Natural killer cell (primary cell): ENCODE measurements at places on chromosomes 6 and 20.

GRCh38 chr6:153140299-153140698, 9.2 kb upstream of the RGS17 start:
- no peak for DNase-seq

DNA sequence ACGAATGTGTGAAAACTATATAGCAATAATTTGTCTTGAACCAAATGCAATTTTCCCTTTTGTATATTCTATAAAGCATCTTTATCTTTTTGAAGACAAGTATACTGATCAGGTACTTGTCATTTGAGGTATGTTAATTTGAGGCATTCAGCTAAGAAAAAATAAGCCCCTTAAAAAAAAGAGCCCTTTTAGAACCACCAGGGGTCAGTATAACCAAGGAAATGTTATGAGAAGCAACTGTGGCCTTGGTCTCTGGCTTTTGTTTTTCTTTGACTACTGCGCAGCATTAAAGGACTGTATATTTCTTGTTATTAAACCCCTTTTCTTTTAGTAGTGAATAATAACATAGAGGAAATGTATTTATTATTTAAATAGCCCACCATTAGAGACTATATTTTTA, 43.1 kb downstream of the CD109 start:
- DNase-seq = no peak

- DNase-seq = no peak
Observed at GRCh38 chr20:25511183-25511582, 74.1 kb downstream of the NINL start.

GRCh38 chr6:52499681-52500236, 77.1 kb downstream of the TRAM2 start:
- DNase-seq = no peak

GRCh38 chr6:22756365-22756764, 187.0 kb downstream of the HDGFL1 start:
- no peak for DNase-seq

- no peak for DNase-seq
Observed at GRCh38 chr6:167648501-167649278, 178.0 kb upstream of the AFDN start.

DNA sequence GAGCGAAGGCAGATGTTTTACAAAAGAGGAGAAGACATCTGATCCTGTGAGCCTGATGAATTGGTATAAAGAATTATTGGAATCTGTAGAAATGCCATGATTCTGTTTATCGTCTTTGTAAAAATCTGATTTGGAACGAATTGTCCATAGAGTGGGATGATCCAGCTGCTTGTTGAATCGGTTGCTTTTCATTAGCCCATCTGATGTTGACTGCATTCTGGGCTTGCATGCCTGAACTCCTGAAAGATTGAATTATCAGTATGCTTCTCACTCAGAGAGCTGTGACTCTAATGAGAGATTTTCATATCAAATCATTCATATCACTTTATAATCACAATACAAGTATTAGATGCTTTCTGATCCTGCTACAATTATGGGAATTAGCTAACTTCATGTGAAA, 100.6 kb downstream of the KLHL32 start:
- DNase-seq = no peak

GRCh38 chr6:158077676-158078075, 90.4 kb downstream of the SERAC1 start:
- no peak for DNase-seq

DNA sequence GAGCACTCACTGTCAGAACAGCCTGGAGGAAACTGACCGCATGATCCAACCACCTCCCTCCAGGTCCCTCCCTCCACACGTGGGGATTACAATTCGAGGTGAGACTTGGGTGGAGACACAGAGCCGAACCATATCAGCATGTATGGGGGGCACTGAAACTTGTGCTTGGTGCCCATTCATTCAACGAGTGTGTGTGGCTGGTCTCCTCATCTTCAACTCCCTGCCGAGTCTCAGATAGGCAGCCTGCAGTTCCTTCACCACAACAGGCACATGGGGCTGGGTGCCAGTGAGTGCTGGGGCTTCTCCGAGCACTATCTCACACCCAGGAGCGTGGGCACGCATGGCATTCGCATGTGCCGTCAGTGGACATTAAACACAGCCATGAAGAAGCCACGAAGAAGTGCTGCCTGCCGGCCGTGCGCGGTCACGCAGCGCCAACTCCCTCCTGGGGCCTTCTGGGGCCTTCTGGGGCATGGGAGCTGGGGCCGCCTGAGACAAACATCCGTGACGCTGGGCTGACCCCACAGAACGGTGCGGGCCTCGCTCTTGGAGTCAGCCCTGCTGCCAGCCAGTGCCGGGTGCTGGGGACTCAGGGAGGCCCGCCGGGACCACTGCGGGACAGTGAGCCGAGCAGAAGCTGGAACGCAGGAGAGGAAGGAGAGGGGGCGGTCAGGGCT, 714 bp upstream of the RTEL1 start:
- no peak for DNase-seq

DNA sequence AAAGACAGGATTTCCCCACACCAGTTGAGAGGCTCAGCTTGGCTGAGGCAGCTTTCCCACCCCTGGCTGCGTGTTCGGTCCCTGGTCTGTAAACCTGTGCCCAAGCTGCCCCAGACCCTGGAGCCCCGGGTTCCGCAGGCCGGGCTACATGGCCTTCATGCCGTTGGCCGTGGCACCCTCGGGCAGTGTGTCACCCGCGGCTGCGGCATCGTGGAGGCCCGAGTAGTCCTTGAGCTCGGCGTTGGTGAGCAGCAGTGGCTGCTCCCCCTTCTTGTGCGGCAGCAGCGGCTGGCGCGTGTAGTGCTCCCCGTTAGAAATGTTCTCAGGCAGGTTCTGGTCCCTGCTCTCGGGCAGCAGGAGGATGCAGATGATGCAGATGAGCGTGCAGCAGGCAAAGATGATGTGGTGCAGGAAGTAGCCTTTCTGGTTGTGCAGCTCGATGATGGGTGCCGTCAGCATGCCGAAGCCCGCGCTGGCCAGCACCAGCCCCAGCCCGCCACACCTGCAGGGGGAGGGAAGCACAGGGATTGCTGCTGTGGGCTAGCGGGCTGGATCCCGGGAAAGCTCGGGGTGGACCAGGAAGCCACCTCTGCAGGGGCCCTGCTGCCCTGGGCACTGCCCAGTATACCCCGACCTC, 14.3 kb downstream of the PSMG4 start:
- no peak for DNase-seq

DNA sequence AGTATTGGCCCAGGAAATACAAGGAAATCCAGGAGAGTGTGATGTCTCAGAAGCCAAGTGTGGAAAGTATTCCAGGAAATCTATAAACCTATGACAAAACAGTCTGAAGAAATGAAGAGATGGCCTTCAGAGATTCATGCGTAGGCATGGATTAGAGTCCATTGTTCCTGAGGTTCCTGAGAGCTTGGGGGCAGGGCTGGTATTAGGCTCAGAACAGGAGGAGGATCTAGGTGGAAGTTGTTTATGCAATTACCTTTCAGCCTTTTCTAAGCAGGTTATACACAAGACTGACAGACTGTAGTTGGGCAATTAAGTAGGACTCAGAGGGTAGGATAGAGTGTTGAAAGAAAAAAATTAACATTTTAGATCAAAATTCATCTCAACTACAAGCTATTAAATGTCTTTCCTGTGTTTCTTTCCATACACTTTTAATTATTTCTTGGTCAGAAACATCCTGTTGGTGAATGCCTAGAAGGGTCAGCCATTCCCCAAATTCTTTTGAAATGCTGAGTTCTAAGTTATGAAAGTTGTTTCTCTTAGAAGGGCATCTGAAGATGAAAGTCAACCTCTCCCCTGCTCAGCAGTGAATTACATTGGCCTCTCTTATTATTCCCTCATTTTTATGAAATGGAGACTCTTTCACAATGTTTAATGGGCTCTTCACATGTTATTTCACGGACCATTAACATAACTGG, 201.2 kb upstream of the MYLIP start:
- no peak for DNase-seq

DNA sequence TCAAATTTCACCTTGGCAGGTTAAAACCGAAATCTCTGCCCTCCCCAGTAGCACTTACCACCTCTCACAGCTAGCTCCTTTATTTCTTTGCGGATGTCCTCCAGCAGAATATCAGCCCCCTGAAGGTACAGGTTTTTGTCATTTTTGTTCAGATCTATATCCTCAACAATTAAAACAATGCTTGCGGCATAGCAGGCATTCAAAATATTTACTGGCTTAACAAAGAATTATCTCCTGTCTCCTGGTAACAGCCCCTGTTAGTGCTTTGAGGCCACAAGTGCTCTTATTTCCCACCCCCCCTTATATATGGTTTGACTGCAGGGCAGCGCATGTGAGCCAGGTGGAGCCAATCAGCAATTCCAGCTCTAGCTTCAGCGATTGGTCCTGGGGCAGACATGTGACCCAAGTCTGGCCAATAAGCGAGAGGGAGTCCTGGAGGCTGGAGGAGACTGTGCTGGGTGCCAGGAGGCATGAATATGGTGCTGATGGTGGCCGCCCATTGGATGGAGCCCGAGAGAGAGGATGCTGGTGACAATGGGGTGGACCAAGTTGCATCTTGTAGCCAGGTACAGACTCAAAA, 21.0 kb downstream of the SULF2 start:
- no peak for DNase-seq

GRCh38 chr6:39998126-39998525, 63.9 kb upstream of the MOCS1 start:
- no peak for DNase-seq
